DMS 273 treated with DMSO at 0.1 percent for 48 hours (cell line): ENCODE measurements at places on chromosomes 2 and 18.

DNA sequence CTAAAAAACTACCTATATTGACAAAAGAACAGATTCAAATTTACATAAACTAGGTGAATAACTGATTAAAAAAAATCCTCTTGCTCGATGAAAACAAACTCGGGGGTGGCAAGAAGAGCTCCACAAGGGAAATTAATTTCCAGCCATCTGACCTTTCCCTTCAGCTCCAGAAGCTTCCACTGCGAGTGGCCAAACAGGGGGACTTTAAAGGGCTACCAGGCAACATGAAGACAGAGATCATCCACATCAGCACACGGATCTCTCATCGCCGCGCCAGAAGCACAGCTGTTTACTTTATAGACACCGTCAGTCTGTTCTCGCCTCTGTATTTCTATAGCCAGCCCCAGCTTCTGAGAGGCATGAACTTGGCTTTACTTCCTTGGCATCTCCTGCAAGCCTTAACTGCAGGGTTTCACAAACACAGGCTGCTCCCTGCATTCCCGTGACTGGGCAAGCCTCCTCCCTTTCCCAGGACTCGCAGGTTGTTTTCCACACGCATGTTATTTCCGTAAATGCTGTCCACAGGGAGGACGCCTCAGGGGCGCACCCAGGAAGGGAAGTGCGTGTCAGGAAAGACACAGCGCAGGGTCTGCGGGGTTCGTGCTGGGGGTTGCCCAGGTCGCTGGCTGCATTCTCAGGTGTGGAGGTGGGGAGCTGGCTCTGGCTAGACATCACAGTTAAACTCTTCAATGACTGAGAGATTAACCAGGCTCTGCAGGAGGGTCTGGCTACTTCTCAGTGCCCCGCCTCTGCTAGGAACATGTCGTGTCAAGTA, 85.0 kb downstream of the USP40 start:
- DNase-seq: no peak

- DNase-seq: no peak
Measured at GRCh38 chr2:24082787-24083566, 1.7 kb downstream of the TP53I3 start.

GRCh38 chr18:30982285-30982992, 60.1 kb downstream of the DSC3 start:
- no peak for DNase-seq

DNA sequence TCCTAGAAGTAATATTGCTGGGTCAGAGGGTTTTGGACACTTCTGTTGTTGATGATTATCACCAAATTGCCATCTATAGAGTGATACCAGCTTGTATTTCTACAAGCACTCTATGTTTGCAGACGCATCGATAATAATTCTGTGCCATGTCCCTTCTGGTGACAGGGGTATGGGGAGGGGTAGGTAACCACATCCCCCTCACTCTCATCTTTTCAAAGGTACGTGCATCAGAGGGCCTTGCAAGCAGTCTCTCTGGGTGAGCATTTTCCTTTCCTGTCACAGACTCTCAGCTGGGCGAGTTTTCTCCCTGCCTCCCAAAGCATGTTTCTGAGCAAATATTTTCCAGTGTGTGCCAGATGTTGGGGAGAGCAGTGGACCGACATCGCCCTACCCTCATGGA, 98.0 kb downstream of the SMAD7 start:
- no peak for DNase-seq

- DNase-seq: no peak
Measured at GRCh38 chr2:7324706-7325105, 407.5 kb downstream of the RNF144A start.
